ENCODE measurements at places on chromosomes 13 and 19.
A peak's percentile ranks its signal among the peaks of the same experiment; 100 is the strongest.

- DNase-seq = no peak
Observed at GRCh38 chr19:39138221-39139211, 12.9 kb downstream of the PAK4 start.

DNA sequence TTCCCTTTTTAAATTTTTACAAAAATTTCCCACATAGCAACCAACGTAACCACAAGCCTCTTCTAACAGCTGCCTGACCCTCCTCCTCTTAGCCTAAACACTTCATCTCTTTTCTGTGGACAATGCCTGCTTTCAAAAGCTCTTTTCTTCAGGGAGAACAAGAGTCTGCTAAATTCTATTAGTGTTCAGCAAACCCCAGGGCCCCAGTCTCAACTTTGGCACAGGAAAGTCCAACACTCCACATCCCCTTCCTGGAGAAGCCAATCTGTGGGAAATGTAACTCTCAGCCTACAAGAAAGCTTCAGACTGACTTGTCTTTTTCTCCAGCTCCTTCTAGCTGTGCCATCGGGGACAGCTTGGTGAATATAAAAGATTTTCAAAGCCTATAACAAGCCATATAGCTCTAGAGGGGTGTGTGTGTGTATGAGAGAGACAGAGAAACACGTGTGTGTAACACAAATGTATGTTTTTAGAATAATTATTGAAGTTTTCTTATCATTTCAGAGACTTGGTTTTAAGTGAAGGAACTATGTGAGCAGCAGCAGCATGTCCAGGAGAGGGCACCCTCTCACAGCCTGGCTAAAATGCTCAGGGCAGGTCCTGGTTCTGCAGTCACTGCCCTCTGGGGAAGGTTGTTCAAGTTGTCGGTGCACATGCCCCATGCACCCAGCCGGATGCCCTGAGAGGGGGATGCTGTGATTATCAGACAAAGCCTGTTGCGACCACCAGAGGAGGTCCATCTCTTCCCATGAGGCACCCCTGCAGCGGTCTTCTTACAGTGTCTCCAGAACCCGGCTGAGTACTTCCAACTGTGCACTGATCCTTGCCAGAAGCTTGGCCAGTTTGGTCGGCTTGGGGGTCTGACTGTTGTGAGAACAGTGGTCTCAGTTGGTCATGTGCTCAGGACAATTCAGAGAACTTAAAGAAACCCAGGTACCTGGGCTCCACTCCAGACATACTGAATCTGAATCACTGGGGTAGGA is 34.4 kb downstream of the CCDC70 start:
- DNase-seq = peak; percentile 7

DNA sequence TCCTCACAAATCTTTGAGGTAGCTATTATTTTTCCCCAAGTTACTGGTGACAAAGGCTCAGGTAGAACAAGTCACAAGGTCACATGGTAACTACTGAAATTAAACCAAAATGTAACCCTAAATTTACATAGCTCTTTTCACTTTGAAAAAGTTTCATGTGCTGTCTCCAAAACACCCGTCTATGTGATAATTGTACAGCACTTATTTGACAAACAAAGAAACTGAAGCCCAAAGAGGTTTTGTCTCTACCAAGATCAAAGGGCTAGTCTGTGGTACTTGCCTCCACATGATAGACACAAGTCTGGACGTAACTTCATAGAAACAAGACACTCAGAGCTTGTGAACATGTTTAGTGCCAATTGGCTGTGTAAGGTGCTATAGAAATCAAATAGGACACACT is 108.3 kb downstream of the SACS start:
- no peak for DNase-seq

DNA sequence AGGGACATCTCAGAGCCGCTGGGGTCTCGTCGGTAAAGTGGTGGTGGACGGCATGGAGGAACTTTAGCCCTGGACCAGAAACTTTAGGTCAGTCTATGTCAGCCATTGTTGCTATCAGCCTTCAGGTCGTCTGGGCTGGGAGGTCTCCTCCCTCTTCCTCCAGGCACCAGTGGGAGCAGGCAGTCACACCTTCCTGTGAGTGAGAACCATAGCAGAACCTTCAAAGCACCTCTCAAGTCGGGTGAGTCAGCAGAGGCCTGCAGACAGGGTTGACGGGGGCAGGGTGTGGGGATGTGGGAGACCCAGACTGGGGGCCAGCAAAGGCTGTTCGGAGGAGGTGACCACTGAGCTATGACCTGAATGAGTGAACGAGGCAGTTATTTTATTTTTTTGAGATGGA is 15.4 kb upstream of the SBNO2 start:
- DNase-seq = no peak

DNA sequence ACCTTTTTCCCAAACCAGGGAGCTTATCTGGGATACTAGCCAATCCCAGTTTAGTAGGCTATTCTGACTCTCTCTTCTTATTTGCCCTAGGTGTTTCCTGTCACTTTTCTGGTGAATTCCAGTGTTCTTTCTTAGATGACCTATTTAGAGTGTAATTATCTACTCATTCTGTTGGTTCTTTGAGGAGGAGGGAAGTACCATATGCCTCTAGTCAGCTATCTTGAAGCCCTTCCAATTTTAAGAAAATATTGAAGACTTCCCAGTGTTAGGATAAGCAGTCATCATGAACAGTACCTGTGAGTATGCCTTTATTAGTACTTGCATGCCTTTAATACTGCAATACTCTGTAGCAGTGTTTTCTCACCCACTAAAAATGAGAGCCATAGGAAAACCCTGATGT is 724.3 kb upstream of the SLITRK1 start:
- no peak for DNase-seq

DNA sequence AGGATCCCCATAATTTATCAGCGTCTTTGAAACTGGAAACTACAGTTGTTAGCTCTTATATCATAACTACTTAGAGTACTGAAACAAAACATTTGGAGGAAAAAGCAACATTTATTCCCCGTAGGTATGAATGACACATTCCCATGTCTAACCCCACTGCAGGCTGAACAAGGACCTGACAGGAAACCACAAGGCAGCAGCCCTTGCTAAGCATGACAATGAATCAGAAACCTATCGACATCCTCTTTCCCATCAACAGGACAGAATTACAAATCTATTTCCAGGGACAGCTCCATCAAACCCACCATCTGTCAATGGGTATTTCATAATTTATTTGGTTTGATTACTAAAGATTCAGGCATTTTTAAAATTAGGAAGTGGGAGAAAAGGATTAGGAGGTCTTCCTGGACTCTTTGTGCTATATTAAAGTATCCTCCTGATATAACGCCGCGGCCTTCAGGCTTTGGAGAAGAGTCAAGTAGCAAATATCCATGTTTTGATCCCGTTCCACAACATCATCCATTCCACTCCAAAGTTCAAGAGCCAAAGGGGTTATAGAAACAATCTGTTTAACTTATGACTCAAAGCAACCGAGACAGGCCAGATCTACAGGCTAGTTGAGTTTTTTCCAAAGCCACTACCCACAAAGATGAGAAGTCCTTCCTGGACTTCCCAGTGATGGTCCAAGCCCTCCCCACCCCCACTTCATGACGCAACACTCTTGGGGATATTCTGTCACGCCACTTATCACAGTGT is 51.1 kb downstream of the FAM216B start:
- DNase-seq = no peak

DNA sequence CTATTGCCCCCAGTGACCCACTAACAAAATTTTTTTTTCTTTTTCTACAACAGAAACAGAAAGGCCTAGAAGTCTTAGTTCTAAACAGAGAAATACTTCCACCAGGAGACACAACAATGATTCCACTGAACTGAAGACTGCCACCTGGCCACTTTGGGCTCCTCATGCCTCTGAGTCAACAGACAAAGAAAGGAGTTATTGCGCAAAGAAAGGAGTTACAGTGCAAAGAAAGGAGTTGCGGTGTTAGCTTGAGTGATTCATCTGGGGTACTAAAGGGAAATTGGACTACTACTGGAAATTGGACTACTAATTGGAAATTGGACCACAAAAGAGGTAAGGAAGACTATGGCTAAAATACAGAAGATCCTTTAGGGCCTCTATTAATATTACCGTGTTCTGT is 116.6 kb downstream of the PCDH17 start:
- no peak for DNase-seq

- DNase-seq = no peak
Observed at GRCh38 chr13:24216176-24216575, 55.7 kb downstream of the SPATA13 start.

DNA sequence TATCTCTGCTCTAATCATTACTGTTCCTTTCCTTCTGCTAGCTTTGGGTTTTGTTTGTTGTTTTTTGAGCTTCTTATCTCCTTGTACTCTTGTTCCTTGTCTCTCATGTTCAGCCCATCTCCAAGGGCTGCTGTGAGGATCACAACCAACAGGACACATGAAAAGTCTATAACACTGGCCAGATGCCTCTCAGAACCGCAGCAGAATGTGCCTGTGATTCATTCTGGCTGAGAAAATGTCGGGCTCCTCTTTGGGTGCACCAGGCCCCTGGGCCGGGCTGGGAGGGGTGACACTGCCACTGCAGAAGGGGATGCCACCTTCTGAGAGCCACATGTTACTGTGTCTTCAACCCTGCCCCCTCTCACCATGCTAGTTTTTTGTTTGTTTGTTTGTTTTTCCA is 48.0 kb downstream of the GGACT start:
- no peak for DNase-seq

DNA sequence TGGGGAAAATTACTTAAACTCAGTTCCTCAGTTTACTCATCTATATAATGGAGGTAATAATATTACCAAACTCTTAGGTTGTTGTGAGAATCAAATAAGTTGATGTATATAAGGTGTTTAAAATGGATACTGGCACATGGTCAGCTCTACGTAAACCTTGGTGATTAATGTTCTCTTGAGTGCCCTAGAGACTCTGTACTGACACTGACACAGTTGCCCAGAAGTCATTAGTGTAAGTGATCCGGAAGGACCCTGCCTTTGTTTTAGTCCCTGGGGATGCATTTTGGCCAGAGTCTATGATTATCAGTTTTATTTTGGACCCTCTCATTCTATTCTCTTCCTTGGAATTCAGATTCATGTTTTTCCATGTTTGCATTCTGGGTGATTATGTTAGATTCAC is 31.9 kb downstream of the CHST8 start:
- DNase-seq = no peak

DNA sequence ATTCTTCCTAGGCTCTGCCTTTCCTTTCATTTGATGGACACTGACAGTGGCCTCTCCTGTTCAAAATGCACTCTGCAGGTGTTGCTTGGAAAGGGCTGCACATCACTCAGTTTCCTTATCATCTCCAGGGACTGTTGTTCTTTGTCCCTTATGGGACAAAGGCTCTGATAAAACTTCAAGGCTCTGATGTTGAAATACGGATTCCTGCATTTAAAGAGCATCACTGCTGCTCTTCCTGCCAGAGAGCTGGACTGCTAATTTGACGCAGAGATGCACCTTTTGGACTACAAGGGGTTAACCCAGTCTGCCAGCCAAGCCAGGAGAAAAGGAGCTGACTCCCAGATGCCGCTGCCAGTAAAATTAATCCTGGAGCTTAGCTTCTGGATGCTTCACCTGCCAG is 952.1 kb downstream of the DIAPH3 start:
- no peak for DNase-seq

- no peak for DNase-seq
Observed at GRCh38 chr13:45315520-45316167, 25.3 kb downstream of the TPT1 start.

DNA sequence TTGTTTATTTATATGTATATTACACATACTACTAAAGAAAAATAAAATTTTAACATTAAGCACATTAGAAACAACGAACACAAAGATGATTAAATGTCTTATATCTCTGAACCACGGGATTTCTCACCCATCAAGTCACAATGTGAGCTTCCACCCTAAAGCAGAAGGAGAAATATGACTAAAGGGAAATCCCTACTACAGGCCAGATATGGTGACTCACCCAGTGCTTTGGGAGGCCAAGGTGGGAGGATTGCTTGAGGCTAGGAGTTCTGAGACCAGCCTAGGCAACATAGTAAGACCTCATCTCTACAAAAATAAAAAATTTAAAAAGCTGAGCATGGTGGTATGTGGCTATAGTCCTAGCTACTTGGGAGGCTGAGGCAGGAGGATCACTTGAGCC is 24.6 kb downstream of the DCT start:
- DNase-seq = no peak

GRCh38 chr13:51858433-51859247 is 3.1 kb upstream of the CCDC70 start:
- no peak for DNase-seq

- no peak for DNase-seq
Observed at GRCh38 chr13:43273362-43273761, 250.0 kb downstream of the DNAJC15 start.

- no peak for DNase-seq
Observed at GRCh38 chr13:94330552-94331071, 148.9 kb downstream of the DCT start.

GRCh38 chr13:74866101-74866500 is 615.9 kb downstream of the TBC1D4 start:
- no peak for DNase-seq

- DNase-seq = no peak
Observed at GRCh38 chr19:2329501-2329916, 1.0 kb downstream of the SPPL2B start.
